Activated naive CD4-positive, alpha-beta T cell treated with Interleukin-2 at 50 U/mL for 16 hours (primary cell): ENCODE measurements at places on chromosomes 11 and 22.

- no peak for DNase-seq
These were observed 194 bp downstream of the DRD4 start for GRCh38 chr11:637333-637592.

DNA sequence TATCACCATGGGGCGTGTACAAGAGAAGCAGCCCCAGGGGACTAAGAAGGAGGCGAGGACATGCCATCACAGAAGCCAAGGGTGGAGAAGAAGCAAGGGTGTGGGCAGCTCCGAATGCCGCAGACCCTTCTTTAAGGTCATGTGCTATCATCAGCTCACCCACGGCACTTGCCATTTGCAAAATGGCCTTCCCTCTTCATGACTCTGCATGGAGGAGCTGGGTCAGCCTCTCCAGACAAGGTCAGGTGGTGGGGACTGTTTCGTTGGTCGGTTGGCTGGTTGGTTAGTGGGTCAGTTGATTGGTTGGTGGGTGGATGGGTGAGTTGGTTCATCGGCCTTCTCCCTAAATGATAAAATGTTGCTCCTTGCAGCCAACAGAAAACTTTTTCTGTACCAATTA, 622.5 kb downstream of the TBC1D22A start:
- DNase-seq: no peak

DNA sequence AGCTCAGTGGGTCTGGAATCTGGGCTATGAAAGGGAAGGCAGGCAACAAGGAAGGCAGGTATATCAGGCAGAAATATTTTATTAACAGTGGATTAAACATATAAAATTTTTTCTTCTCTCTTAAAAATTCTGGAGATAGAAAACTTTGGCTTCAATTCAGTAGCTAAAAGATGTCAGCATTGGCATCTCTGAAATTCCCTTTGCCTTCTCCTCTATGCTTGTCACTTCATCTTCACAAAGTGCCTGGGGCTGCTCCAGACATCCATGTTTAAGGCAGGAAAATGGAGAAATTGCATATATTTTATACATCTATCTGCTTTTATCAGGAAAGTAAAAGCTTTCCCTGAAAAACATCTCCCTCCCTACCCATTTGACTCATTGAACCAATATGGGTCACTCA, 894.1 kb upstream of the API5 start:
- DNase-seq: no peak

DNA sequence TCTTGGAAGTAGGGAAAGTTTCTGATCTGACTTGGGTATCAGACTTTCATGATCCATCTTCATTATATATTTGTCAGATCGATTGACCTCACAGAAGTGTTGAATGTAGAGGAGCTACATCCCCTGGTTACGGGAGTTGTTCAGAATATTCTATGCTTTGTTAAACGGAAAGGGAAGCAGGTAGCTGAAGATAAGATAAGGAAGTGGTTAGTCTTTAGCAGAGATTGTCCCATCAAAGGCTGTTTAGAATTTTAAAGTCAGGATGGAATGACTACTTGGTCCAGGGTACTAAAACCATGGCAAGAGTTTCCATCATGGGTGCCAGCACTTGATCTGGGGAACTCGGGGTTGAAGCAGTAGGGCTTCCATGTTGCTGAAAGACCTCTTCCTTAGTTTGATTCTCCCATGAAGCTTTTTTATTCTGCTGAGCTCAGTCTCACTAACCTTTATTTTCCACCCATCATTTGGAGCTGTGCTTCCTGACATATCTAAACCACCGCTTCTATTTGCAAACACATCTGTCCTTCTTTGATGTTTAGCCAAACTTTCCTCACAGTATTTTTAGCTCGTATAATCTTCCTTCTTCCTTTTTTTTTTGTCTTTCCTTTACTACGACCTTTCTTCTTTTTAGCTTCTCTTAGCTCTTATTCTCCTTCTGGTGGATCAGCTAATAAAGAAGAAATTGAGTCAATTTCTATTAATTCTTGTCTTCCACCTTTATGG, 4.0 kb upstream of the C22orf31 start:
- DNase-seq: no peak

GRCh38 chr11:65329944-65330403, 3.7 kb upstream of the DPF2 start:
- peak; percentile 82 for DNase-seq

DNA sequence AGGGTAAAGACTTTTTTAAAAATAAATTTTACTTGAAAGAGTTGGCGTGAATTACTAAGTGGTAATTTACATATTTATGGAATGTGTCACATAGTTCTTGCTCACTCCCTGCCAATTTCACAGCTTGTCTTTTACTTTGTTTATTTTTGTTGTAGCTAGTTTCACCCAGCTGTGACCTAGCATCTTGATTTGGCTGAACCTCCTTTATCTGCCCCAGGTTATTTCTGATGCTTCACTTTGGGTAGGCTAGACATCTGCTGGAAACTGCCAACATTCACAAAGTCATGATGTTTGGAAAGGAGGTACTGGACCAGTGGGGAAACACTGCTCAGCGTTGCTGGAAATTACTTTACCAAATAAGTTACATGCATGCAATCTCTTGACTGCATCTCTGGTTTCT, 1676.0 kb upstream of the RAG2 start:
- DNase-seq: no peak

- DNase-seq: no peak
These were observed 4.1 kb downstream of the MARK2 start for GRCh38 chr11:63843041-63843440.

- no peak for DNase-seq
These were observed 1.4 kb upstream of the OR52W1 start for GRCh38 chr11:6197466-6198200.

GRCh38 chr11:31366795-31367194, 2.7 kb downstream of the DCDC1 start:
- DNase-seq: peak; percentile 2

DNA sequence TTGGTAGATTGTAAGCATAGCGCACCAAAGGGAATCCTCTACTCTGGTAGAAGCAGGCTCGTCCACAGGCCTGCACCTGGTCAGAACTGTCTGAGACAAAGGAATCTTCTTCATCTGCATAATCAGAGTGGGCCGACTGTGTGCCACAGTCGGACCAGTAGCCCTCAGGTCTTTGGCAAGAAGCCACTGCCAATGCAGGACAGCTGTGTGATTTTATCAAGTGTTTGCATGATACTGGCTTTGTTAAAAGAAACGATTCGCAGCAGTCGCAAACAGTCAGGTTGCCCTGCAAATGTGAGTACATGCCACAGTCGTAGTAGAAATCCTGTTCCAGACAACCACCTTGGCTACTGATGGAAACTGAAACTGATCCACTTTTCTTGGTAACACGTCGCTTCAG, 4.9 kb upstream of the CCDC34 start:
- no peak for DNase-seq

- DNase-seq: no peak
These were observed 67.2 kb downstream of the CECR2 start for GRCh38 chr22:17436382-17436980.

- DNase-seq: no peak
These were observed 160.1 kb downstream of the RAB38 start for GRCh38 chr11:88015170-88015569.

DNA sequence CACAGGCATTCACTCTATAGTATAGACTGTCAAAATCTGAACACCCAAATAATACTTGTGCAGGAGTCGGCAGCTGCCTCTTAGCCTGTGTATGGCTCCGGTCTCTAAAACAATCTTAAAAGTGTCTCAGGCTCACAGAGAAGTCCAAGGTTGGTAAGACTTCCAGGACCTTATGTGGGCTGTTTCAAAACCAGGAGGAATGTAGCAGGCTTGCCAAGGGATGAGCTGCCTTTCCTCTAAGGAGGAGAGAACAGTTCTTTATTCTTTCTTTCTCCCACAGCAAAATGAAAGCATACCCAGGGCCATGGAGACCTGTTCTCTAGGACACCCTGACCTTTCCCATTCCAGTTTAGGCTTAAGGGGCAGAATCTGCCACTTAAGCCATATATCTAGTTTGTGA, 176.5 kb downstream of the TRPC6 start:
- DNase-seq: no peak

GRCh38 chr11:72069787-72070251, 10.5 kb downstream of the NUMA1 start:
- no peak for DNase-seq

GRCh38 chr22:30182815-30183214, 63.7 kb downstream of the LIF start:
- DNase-seq: no peak

DNA sequence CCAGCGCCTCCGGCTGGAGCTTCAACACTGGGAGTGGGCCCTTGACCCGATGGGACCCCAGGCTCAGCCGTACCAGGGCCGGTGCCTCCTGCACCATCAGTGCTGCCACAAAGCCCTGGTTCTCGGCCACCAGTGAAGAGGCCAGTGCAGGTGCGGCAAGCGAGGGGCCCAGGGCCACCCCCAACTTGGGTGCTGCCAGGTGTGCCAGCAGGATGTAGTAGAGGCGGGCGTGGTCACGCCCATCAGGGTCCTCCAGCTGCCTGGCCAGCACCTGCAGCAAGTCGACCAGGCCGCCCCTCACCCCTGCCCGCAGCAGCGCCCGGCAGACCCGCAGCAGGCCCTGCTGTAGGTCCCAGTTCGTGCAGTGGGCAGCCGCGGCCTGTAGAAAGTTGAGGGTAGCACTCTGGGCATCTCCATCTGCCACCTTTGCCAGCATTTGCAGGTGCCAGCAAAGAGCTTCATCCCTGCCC, 2.3 kb downstream of the AP5B1 start:
- no peak for DNase-seq

- DNase-seq: no peak
These were observed 30.9 kb downstream of the P4HA3 start for GRCh38 chr11:74280494-74280893.

DNA sequence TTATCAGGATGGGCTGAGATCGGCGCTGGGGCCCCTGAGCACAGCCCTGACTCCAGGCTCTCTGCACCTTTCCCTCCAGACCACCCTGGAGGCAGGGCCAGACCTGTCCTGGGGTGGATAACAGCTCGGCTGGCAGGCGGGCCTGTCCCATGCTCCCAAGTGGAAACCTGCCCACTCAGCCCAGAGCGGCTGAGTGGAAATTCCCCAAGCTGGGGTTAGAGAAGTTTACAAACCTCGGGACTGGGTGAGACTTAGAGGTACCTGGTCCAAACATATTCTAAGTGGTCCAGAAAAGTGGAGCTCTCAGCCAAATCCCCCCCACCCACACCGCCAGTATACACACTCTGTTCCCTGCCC, 4.8 kb upstream of the FXYD2 start:
- no peak for DNase-seq
